ENCODE measurements at places on chromosomes 5 and 9. TPM values are rescaled to one million over a fixed set of nuclear protein-coding genes. Genes with fewer than 3 reads are reported as not detected.

DMRT3 gene
- not detected for total RNA-seq

- no peak for DNase-seq
These were observed 11.3 kb upstream of the ANKH start for GRCh38 chr5:14882658-14883580.

DNA sequence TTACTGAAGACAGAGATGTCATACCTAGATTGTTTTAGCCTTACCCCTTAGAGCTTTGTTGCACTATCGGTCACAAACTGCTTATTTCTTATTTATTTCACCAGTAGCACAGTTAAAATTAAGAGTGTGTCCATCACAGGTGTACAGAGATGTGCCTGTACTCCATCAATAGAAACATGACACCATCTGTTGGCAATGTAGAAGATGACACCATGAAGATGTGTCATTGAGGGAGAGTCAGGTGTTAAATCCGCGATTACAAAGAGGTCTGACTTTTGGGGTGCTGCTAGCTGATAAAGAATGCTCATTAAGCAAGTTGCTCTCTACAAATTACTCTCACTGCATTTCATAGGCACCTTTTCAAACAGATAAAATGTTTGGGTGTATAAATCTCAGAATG, 164.4 kb downstream of the SMARCA2 start:
- no peak for DNase-seq

DNA sequence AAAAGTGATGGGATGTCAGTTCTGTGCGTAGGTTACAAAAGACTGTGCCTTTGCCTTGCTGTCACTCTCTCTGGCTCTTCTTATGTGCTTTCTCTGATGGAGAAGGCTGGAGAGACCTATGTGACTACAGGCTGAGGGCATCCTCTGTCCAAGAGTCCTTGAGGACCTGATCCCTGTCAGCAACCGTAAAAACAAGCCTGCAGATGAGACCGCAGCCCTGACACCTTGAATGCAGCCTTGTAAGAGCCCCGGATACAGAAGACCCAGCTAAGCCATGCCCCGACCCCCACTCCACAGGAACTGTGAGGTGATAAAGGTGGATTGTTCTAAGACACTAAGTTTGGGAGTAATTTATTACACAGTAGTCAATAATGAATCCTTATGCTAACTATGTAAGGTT, 32.6 kb upstream of the FRRS1L start:
- DNase-seq: no peak

DNA sequence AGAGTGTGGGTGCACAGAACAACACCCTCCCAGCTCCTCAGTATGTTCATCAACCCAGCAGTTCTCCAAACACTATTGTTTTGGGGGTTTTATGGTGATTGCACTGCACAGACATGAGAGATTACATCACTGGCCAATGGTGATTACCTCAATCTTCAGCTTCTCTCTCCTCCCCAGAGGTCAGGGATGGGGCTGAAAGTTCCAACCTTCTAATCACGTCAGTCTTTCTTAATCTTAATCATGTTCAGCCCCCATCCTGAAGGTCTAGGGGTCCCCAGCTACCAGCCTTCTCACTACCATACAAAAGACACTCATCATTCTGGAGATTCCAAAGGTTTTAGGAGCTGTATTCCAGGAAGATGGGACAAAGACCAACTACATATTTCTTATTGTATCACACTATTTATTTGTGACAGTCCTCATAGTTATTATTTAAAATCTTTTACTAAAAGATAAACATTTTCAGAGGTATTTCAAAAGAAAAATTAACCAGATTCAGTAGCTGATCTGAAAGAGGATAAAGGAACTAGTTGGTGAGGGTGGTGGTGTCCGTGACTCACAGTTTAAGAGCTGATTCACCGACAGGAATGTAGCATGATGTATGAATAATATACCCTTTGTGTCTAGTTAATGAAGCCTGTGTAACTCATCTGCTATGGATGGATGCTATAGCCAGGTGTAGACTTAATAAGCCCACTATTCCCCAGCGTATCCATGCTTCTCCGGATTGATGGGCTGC, 35.6 kb downstream of the RASEF start:
- no peak for DNase-seq

GRCh38 chr5:15615859-15616258, 115.9 kb downstream of the FBXL7 start:
- no peak for DNase-seq

DNA sequence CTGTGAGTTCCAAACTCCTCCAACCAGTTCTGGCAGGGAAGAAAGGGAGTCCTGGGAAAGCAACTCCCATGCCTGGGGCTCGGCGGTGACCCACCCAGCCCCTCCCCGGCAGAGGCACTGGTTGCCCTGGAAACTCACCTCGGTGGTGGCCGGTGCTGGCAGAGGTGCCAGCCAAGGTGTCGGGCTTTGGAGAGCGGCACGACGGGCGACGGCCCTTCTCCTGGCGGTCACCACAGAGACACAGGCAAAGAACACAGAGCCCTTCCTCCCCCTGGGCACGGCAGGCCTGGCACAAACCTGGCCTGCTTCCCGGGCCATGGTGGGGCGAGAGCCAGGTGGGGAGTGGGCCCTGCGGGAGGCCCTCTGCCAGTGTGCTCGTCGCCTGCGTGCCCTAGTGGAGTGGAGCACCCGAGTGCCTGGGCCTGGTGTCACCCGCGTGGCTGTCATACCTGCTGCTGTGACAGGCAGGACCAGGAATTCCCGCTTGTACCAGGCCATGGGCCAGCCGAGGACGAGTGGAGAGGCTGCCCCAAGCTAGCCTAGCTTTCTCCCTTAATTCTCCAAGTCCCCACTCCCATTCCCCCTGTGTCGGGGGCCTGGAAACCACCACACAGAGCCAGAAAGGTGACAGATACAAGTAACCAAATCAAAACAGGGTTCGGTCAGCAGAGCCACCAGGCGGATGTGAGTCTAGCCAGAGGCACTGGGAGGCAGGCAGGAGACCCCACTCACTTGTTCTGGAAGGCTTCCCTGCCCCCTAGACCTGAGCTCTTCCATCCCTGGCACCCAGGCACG, 8.2 kb upstream of the RALGDS start:
- DNase-seq: no peak

DNA sequence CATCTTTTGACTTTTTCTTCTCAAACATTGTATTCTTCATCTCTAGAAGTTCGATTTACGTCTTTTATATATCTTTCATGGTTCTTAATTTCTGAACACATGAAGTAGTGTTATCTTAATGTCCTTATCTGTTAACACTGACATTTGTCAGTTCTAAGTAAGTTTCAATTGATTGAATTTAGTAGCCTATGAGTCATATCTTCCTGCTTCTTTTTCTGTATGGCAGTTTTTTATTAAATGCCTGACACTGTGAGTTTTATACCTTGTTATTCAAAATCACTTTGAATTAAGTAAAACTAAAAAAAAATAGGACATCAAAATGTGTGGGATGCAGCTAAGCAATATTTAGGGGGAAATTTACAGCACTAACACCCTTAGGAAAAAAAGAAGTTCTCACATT, 707.0 kb upstream of the ACO1 start:
- no peak for DNase-seq

DNA sequence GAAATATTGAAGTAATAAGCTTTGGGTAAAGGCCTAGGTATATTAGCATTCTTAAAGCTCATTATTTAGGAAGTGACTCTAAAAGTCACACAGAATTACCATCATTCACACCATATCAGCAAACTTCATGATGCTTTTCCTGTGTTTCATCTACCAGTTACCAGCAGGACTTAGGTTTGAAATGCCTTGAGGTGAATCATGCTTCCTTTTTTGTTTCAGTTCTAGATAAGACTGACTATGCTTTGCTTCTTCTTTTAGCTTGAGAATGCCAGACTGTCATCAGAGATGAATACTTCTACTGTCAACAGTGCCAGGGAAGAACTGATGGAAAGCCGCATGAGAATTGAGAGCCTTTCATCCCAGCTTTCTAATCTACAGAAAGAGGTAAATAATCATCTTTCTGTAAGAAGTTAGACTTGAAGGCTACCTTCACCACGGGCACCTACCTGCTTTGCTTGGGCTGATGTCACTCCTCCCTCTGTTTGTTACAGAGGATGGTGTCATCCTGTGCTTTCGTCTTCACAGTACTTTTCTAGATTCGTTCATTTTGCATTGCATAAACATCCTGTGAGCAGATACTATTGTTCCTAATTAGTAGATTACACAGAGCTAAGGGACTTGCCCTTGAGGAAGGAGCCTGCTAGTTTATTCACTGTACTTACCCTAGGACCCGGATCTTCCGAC, 34.7 kb downstream of the LMNB1 start:
- DNase-seq: no peak

GRCh38 chr5:141753971-141754713, 72.1 kb upstream of the ARAP3 start:
- DNase-seq: peak; percentile 77

DNA sequence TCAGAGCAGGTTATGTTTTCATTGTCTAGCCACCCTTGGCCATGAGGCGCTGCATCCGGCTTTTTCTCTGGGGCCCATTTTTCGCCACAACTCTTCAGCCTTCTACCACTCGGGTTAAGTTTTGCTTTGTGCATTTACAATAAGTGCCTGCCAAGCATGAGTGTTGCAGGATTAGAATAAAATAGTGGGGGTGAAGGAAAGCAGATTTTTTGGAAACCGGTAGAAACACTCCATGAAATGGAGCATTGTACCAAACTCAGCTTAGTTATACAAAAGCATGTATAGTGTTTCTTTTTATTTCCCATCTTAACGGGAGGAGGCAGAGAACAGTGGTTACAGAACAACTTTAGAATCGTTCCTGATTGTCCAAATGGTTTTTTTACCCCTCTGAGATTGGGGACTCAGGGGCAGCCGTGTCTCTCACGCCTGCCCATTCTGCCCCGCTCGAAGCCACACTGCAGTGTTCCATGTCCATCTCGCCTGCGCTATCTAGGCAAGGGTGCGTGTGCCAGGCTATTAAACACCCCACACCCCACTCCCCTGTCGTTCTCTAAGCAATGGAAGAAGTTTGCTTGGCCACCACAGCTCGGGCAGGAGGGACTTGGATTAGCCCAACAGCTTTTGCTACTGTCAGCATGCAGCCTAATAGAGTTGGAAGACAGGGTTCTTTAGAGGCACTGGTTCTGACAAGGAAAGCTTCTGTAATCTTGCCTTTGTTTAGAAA, 268.8 kb upstream of the WWC1 start:
- no peak for DNase-seq

- no peak for DNase-seq
These were observed 76.7 kb upstream of the SPOCK1 start for GRCh38 chr5:137575847-137576246.

DNA sequence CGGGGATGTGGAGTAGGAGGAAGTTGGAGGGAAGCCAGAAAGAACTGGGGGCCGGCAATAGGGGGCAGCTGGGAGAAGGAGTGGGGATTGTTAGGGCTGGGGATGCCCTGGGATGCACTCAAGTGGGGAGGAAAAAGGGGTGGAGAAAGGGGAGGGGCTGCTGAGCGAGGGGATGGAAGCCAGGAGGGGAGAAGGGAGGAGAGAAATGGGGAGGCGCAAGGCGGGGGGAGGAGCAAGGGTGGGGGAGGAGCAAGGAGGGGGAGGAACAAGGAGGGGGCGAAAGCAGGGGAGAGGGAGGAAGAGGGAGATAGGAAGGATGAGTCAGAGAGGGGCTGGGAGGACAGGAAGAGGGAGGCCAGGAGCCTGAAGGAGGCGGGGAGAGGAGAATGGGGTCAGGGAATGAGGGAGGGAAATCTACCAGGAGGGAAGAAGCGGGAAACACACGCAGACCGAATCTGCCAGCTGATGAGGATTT, 1.6 kb downstream of the IRX4 start:
- DNase-seq: peak; percentile 76

GRCh38 chr5:139584137-139584536, 23.0 kb downstream of the UBE2D2 start:
- DNase-seq: no peak

DNA sequence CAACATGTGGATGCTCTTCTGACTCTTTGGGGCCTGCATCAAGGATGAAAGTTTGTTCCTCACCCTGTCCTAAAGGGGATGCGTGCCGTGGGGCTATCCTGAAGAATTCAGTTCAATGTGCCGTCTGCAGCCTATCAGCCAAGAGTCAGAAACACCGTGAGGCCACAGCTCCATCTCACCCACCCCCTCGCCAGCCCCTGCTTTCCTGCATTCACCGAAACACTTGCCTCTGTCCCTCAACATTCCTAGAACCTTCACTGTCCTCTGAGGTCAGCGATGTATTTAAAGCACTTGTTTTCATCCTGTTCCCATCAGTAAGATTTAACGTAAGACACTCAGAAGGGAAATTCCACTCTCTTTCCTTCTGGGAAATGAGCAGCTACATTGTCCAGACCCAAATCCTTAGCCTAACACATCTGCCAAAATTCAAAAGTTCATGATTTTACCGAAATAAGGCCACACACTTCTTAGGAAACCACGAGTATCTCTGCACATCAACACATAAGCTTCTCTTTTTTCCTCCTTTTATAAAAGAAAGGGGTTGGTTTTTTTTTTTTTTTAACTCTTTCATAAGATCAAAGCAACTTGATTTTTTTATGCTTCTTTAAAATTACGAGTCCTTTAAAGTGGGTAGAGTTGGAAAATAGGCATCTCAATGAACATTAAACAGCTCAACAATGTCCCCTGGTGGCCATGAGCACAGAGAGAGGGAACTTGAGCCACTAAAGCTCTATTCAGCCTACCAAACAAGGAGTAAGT, 100.7 kb downstream of the SUSD1 start:
- DNase-seq: peak; percentile 57

DNA sequence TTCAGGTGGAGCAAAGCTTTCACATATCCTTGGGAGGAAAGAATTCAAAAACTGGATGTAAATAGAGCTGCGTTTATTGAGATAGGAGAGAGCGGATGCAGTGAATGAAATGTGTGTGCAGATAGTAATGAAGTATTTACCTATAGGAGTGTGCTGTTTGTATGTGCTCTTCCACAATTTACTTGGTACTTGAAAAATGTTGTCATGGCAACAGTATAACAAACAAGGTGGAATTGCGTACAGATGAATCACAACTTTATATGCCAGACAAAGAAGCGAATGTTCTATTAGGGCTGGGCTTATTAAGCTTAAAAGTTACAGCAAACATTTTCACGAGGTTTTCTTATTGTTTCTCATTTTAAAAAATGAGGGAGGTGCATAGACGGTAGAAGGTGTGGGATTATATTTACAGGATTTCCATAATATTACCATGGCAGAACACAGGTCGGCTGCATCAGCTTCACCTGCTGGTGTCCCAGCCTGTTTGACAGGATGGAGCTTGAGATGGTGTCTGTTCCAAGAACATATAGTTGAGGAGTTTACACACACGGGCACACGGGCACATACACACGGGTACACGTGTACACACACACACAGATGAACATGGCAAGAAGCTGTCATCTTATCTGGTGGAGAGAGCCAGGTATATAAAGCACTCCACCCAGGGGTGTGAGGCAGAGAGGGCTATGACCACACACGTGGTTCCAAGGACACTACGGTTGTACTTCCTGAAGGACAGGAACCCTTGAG, 155.7 kb downstream of the RMI1 start:
- DNase-seq: no peak

DNA sequence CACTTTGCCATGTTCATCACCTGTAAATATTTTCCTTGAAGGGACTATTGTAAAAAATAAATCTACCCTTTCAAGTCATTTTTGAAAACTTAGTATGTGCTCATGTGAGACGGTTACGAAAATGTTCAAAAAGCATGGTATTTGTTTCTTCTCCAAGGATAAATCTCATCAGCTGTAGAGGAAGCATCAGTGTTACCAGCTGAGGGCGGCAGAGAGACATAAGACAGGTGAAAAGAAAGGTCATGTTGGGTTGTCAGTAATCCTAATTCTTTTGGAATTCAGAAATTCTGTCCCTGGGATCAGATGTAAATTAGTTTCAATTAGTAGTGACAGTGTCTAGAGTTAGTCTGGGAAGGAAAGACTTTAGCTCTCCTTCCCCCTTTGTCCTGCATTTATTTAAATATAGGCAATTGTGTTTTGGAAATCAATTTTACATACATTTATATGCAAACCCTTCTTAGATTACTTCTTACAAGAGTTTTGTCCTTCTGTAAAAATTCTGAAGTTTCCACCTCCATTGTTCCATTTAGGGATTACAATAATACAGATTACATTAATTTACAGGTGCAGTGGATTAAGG, 791.9 kb upstream of the CDH6 start:
- peak; percentile 76 for DNase-seq
